ENCODE measurements at places on chromosomes 11 and 22.

DNA sequence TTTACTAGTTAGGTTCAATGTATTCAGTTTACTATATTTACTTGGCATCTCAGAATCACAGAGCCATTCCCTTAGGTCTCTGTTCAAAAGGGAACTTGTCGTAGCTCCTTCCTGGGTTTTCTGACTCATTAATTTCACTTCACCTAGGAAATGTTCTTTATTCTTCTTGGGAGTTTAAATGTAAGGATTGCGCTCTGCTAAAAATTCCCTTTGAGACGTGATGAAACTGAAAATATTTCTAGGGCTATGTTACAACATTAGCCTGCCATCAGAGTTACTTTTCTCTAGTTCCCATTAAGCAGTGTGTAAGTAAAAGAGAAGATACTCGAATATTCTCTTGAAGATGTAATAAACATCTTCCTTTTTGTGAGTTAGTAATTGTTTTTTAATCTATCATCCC, 209.5 kb downstream of the CASP12 start:
- no peak for DNase-seq

- no peak for DNase-seq
These were observed 36.1 kb downstream of the PDE3B start for GRCh38 chr11:14679662-14680061.

GRCh38 chr11:66238786-66239413, 29.5 kb upstream of the RAB1B start:
- no peak for DNase-seq

DNA sequence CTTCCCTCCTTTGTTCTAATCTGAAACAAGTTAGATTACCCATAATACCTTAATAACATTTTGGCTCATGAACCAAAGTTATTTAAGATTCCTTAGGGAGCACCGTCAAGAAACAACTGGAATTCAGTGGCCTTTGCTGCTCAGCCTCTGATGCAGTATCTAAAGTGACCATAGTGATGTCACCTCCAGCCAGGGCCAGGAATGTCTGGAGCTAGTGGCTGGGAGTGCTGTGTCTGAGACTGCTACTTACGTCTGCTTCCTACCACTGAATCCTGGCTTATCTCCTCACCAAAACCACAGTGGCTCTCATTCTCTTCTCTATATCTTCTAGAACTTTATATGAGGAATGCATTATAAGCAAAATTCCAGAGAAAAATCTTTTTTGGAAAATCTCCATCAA, 658.0 kb downstream of the DLG2 start:
- no peak for DNase-seq

- DNase-seq, result no peak
These were observed 20.5 kb downstream of the GAL start for GRCh38 chr11:68704887-68705286.

- no peak for DNase-seq
These were observed 124.9 kb downstream of the MRTFA start for GRCh38 chr22:40511604-40512003.

DNA sequence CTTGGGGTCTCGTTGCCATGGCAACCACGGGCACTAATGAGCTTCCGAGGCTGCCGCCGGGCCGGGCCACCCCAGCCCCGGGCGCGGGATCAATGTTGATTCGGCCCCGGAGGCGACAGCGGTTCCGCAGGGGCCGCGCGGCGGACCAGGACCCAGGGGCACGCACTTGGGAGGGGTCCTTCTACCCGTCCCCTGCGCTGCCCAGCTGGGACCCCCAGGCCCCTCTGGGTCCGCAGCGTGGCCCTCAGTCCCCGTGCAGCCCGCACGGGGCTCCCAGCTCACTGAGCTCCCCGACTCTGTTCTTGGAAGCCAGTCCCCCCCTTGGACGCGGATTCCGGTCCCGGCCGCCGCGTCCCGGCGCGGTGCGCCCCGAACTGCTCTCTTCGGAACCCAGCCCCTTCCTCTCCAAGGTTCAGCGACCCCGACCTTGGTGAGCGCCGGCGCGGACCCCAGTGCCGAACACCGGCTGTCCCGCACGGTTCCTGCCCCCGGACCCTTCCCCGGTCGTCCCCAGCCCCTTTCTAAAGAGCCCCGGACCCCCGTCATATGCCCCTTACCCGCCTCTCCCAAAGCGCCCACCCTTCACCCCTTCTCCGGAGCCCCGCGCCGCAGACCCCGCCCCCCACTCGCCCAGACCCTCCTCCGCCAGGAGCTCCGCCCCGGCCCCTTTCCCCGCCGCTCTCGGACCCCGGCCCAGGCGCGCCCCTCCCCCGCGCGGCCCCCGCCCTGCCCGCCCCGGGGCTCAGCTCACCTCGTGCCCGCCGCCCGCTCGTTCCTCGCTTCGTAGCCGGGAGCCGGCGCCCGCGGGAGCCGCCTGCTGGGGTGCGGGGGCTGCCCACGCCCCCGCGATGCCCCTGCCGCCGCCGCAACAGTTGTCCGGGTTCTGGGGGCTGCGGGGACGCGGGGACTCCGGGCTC, 18.3 kb upstream of the SHISAL1 start:
- DNase-seq, result no peak

GRCh38 chr11:36447514-36447913, 62.6 kb downstream of the TRAF6 start:
- no peak for DNase-seq

DNA sequence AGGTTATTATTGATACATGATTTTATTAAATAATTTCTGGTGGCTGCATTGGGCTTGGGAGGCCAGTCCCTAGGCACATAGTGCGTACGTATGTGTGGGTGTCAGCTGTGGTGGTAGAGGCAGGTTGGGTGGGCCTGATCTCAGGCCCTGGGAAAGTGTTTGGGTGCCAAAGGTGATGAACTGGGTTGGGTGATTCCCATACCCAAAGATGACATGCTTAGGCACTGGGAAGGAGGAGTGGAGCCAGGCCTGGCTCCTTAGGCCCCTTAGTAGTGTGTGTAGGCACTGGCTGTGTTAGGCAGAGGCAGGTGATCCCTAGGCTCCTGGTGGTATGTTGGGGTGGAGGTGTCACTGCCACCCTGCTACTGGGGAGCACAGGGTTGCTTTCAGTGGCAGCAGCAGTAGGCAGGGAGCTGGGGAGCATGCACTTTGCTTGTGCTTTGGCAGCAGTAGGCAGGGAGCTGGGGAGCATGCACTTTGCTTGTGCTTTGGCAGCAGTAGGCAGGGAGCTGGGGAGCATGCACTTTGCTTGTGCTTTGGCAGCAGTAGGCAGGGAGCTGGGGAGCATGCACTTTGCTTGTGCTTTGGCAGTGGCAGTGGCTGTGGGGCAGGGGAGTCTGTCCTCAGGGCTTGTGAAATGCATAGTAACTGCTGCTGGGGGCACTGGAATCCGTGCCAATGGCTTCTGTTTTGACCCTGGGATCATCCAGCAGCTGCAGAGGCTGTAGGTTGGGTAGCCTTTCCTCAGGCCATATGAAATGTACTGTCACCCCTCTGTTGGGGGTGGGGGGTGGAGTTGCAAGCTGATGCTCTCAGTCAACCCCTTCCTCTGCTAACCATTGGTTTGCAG, 84.4 kb downstream of the RRM1 start:
- DNase-seq, result no peak

DNA sequence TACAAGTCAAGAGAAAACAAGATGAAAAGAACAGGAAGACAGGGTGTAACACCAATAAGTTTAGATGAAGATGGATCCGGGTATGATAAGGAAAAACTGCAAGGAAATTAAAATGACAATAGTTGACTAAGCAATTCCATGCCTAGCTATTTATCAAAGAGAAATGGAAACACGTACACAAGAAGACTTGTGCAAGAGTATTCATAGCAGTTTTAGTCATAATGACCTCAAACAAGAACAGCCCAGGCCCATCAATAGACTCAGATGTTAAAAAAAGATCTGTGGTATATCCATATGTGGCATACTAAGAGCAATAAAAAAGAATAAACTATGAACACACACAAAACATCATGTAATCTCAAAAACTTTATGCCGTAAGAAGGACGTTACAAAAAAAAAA, 33.2 kb downstream of the SLC5A12 start:
- no peak for DNase-seq

- no peak for DNase-seq
These were observed 911 bp downstream of the A4GALT start for GRCh38 chr22:42719656-42720262.
